ENCODE measurements at places on chromosomes 4 and X.

DNA sequence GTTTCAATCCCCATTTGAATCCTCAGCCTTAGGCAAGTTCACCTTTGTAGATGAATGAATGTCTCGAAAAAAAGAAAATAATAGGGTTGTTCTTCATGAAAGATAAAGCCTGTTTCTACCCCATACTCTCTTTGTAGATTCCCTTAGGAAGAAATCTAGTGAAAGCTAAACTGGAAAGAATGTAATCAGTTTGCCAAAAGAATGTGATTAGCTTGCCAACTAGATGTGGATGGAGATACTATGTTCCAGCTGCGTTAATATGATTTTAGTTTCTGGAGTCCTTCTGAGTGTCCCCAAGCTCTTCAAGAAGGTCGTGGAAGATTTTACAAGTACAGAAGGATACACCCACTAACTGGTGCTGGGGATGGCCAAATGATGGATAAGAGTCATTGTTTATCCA is 162.3 kb upstream of the EDNRA start:
- DNase-seq: no peak

DNA sequence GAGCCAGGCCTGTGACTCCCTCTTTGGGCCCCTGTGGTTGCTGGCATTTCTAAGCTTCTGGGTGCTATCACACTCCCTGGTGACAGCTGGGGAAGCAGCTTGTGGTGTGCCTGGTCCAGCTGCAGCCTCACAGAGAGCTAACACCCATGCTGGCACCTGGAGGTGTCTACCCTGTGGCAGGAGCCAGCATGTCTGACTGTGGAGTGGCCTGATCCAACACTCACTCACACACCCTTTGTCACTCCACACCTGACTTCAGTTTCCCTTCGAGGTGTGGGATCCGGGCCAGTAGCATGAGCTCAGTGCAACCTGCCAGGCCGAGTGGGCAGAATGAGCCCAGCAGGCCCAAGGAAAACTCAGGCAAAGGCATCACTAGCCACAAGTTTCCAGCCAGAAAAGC is 67.5 kb downstream of the TECRL start:
- DNase-seq: no peak

DNA sequence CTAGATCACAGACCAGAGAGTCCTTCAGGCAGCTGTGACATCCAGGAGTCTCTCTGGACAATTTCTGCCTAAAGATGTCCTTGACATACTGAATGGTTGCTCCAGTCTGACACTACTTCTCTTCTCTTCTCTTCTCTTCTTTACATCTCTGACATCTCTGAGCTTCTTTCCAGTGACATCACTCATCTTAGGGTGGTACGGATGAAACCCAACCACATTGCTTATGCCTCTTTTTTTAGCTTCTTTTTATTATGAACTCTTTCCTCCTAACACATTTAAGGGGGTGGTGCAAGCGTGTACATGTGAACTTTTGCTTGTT is 39.4 kb upstream of the IRF2 start:
- no peak for DNase-seq

DNA sequence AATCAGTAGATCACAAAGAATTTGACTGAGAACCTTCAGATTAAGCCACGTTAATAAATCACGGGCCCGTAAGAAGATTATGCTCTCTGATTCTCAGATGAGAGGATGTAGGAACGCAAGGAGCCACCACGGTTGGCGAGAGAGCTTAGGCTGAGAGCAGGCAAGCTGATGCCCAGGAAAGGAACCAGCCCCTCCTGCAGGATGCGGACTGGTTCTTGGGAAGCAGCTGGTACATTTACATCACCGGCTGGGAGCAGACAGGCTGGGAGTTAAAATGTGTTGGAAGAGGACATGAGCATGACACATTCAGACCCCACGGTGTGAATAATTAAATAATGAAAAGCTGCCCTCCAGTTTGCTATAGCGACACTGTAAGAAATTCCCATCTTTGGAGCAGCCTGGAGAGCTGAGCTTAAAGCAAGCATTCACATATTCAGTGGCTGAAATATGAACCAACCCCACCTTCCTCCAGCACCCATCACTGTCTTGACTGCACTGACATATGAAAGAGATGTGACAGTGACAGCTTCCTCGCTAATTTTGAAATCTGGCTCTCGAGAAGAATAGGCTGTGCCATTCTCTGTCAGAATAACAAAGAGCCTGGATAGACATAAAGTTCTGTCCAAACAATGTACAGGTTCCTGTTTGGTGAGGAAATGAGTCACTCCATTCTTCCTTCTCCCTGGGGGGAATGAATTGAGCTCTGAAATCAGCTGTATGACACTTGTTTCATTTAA is 33.1 kb downstream of the LNX1 start:
- no peak for DNase-seq

Measured in activated CD8-positive, alpha-beta memory T cell treated with anti-CD3 and anti-CD28 coated beads for 4 hours (primary cell).